Motor neuron (in vitro differentiated cells): ENCODE measurements at places on chromosomes 12 and 14. TPM values are rescaled to one million over a fixed set of nuclear protein-coding genes. Genes with fewer than 3 reads are reported as not detected.
A peak's percentile ranks its signal among the peaks of the same experiment; 100 is the strongest.

- no peak for ATAC-seq
These were observed 8.5 kb upstream of the FGF23 start for GRCh38 chr12:4388032-4388431.

Gene PPP1CC
- 90.9 and 97.5 TPM in 2 replicates for total RNA-seq

DNA sequence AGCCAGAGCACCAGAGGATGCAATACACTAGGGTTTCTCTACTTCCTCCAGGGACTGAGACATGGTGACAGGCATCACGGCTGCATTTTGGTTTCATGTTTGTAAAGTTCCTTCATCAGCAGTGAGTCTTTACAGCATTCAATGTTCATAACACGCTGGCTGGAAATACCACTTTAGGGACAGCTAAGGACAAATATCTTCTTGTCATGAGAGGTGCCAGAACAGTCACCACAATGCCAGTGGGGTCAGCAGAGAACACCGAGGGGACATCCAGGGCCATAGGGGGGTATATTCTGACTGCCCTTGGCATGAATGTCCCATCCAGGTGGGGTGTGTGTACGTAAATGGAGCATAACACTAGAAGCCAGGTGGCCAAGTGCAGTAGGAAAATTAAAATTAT is 72.3 kb downstream of the CCDC60 start:
- no peak for ATAC-seq

GRCh38 chr12:25811656-25812126 is 146.8 kb upstream of the RASSF8 start:
- ATAC-seq = peak; percentile 91

DNA sequence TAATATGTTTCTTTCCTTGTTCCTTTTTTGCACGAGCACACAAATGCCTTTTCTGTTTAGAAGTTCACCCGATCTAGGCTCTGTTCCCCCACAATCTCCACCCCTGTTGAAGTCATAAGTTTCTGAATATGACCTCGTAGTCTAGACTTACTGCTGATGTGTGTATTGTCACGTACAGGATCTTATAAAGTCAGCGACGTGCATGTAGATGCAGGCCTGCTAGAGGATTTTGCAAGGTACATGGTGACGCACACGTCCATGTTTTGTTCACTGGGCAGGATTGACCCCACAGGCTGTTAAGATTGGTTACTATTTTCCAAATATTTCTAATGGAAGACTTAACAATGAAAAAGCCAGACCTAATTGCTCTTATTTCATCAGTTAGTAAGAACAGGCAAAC is 46.2 kb upstream of the CCDC91 start:
- ATAC-seq = no peak

DNA sequence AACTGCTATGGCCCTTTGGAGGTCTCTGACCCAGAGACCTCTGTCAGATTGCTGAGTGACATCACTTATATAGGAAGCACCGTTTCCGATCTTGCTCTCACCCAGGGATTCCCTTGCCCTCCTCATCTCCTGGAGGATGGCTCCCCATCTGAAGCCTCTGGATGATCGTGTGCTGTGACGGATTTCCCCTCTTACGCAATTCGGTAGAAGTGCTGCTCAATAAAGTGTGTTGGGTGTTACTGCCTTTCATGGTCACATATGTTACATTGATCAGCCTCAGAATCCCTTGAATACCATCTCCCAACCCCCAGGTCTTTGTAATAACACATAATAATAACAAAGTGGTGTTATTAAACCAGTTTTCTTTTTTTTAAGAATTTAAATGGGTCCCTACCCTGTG is 107.3 kb upstream of the CLEC14A start:
- no peak for ATAC-seq

- no peak for ATAC-seq
These were observed 37.1 kb downstream of the CMAS start for GRCh38 chr12:22083167-22083566.

DNA sequence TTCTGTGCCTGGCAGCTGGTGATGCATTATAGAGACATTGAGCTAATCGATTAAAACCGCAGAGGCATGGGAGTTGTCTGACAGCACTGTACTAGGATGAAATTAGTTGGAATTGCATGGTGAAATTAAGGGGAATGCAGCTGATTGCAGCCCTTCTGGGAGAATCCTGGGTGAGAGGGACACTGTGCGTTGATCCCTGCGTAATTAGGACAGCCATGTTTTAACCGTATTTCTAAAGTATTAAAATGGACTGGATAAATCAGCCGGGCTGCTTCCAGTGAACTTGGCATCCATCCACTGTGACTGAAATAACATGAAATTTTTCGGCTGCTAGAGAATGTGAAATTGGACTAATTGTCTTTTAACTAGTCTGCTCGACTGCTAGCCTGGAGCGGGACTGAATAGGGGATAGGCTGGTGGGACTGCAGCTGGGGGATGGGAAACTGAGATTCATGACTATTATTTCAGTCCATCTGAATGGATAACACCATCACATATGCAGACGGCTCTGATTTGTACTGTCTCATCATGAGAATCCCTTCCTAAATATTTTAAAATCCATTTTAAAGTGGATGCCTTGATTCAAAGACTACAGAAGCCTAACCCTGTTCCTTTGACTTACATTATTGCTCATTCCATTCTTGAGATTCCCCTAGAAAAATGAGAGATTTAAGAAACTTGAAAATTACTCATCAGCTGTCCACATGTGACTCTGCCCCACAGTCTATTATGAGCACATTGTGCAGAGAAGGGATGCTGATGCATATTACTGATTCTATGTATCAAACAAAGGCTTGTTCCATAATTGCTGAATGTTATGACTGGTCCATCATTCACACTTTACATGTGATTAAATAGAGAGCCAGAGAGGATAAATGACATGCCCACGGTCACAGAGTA is 343.9 kb downstream of the NPAS3 start:
- ATAC-seq = no peak

DNA sequence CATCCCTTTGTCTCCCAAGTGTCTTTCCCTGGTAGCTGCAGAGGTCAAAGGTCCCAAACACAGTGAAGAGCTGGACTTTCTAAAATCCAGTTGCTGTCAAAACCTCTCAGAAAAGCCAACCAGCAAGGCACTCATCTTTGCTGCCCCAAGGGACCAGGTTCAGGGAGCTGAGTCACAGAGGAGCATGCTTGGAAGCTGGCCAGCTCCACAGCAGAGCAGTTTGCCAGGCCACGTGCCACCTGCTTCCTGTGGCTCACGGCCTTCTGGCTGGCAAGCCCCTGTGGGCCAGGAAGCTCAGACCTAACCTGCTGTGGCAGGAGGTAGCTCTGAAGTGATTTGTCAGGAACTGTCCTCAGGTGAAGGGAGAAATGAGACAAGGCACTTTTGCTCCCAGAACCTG is 3.6 kb downstream of the ISCU start:
- ATAC-seq = no peak

DNA sequence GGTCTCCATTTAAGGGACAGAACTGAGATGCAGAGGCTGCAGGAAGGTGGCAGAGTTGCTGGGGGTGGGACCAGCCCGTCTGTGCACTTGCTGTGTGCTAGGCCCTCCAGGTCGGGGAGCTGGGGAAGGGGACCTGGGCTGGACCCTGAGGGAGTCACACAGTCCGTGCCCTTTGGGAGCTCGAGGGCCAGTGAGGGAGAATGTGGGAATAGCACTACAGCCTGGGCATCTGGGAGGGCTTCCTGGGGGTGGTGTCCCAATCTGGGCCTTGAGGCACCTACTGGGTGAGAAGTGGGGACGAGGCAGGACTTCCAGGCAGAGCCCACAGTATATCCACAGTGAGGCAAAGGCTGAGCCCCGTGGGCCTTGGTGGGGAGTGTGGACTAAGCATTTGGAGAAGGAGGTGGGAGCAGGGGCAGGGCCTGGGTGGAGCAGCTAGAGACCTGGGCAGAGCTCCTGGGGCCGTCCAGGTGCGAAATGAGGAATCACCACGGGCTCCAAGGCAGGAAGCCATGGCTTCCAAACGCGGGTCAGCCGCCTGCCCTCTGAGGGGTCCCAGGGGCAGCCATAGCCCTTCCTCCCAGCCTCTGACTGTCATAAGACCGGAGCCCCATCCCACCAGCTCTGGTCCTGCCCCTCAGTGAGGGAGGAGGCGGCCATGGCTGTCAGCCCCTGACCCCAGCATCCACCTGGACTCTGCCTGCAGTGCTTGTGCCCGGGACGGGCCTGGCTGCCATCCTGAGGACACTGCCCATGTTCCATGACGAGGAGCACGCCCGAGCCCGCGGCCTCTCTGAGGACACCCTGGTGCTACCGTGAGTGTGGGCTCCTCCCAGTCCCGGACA is 6.6 kb downstream of the ASPG start:
- ATAC-seq = no peak

DNA sequence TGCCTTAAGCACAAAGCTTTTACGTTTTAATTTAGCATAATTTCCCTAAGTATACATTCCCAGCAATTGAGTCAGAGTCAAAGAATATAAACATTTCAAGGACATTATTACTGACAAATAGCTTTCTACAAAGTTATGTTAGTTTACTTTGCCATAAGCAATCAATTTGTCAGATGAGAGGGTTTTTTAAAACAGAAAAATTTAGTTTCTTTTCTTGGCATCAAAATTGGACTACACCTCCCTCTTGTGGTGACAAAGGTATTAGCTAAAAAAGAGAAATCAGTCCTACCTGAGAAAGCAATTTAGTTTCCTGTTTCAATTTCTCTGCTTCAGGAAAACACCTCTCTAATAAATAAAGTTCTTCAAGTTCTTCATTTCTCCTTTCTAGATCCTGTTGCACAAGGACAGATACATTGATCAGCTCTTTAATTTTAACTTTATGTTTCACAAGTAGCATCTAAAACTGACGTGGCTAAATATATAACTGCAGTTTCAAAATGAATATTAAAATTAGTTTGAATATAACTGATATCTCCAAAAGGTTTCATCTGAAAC is 39.9 kb downstream of the DNAI7 start:
- ATAC-seq = peak; percentile 56

Gene SDSL
- total RNA-seq = 9.0 and 12.7 TPM in 2 replicates

Gene B4GALNT1
- 32.0 and 34.0 TPM in 2 replicates for total RNA-seq

GRCh38 chr12:33794954-33795353 is 227.3 kb upstream of the ALG10 start:
- no peak for ATAC-seq

DNA sequence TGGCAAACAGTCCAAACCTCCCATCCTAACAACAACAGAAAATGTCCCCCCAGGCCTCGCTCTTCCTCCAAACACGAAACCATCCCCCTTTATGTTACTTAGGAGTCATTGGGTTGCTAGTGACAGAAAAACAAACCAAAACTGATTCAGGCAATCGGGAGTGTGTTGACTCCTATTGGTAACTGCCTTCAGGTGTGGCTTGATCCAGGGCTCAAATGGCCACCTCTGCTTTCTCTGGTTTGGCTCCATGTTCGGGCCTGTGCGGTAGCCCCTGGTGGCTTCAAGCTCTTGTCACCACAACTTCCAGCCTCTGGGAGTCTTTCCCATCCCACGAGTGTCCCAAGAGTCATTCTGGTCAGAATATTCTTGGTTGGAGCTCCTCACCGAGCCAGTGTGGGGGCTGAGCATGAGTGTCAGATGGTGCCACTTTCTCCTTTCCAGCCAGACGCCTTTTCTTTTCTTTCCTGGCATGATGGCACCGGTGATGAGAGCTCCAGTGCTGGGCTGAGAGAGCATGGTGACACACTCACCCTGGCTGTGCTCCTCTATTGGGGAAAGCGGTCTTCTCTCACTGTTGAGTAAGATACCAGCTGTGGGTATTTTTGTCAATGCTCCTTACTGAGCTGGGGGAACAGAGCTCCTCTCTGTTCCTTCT is 38.6 kb downstream of the NOC4L start:
- no peak for ATAC-seq

DNA sequence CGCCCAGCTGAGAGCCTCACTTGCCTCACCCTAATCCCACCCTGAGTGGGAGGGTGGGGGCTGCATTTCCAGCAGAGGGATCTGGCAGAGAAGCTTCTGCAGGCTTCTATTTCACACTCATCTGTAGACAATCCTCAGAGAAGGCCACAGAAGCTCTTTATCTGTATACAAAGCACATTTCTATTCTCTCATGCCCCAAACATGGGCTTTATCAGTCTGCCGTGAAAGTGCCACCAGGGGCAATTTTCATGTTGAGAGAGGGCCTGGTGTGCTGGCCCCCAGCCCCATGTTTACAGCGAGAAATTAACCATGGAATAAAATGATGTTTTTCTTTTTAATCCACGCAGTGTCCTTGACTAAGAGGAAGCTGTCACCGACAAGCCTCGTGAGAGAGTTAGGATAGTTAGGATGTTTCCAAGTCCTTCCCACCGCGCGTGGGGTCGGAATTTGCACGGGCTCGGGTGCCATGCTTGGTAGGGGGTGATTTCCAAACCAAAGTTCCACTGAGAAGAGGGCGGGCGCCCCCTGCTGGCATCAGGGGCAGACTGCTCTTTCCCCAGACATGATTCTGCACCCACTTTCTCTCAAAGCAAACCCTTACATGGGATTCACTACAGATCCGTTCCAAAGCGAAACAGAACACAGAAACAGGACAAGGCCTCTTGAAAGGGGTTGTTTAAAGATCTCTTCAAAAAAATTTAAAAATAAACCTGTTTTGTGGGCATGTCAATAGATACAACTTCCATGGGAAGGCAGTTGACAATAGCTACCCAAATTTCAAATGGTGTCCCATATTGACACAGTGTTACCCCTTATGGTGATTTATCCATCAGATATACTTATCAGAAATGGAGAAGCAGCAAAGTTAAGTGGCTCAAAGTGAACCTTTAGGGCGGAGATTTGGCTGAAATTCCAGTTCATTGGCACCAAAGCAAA is 19.4 kb downstream of the BDKRB1 start:
- ATAC-seq = peak; percentile 62

GRCh38 chr12:94062796-94063635 is 85.4 kb upstream of the PLXNC1 start:
- ATAC-seq = no peak

- no peak for ATAC-seq
These were observed 281.1 kb downstream of the NRXN3 start for GRCh38 chr14:78451319-78451695.

GRCh38 chr14:37246427-37246829 is 48.7 kb downstream of the MIPOL1 start:
- ATAC-seq = peak; percentile 39

DNA sequence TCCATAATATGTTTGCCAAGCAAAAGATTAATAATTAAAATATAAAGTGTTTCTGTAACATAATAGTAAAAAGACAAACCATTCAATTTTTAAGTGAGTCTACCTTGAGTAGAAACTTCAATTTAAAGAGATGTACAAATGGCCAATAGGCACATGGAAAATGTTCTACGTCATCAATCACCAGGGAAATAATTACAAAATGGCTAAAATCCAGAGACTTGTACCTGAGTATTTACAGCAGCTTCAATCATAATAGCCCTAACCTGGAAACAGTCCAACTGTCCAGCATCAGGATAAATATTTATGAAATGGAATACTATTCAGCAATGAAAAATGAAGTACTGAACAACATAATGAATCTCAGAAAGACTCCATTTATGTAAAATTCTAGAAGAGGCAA is 95.5 kb upstream of the FAR2 start:
- ATAC-seq = no peak

Gene GYS2
- not detected in 2 replicates for total RNA-seq

Gene EFS
- total RNA-seq = 1.8 and 2.2 TPM in 2 replicates

GRCh38 chr14:101965181-101965544 is 790 bp downstream of the DYNC1H1 start:
- peak; percentile 34 for ATAC-seq

- no peak for ATAC-seq
These were observed 39.4 kb downstream of the FAM222A start for GRCh38 chr12:109753054-109753401.

Gene KRT2
- 0.06 TPM in 1 of 2 replicates, not detected in the other for total RNA-seq
